ENCODE measurements at places on chromosomes 7 and 10. TPM values are rescaled to one million over a fixed set of nuclear protein-coding genes. Genes with fewer than 3 reads are reported as not detected.

GIMAP7 gene
- total RNA-seq = not detected

SEMA3C gene
- total RNA-seq = 56.7 TPM

CTTNBP2 gene
- 0.39 TPM for total RNA-seq

HIBADH gene
- 43.9 TPM for total RNA-seq
